Adrenal gland (tissue), 19 donors: ENCODE measurements at places on chromosomes 6 and 20.

DNA sequence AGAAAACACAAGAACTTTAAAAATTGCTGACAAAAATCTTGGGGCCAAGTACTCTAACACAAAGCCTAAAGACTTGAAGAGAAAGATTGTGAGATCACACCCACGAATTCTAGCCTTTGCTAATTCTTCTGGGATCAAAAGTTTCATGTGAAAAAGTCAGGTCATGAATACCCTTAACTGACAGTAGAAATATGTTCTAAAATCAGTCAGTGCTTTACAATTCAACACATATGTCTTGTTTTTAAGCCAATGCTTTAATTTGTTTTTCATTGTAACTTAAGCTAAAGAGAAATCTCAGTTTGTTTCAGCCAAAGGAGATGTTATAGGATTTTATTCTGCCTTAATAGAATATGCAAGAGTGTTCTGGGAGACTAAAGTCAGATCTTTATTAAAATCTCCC lies 78.2 kb upstream of the PLEKHG1 start:
- no peak for DNase-seq

- DNase-seq: no peak
These were observed 59.5 kb downstream of the BMP6 start for GRCh38 chr6:7785243-7786035.

- DNase-seq: no peak
These were observed 199.1 kb upstream of the BTBD3 start for GRCh38 chr20:11718474-11719094.

- DNase-seq: no peak
These were observed 37.2 kb downstream of the ZNF341 start for GRCh38 chr20:33769043-33769442.

DNA sequence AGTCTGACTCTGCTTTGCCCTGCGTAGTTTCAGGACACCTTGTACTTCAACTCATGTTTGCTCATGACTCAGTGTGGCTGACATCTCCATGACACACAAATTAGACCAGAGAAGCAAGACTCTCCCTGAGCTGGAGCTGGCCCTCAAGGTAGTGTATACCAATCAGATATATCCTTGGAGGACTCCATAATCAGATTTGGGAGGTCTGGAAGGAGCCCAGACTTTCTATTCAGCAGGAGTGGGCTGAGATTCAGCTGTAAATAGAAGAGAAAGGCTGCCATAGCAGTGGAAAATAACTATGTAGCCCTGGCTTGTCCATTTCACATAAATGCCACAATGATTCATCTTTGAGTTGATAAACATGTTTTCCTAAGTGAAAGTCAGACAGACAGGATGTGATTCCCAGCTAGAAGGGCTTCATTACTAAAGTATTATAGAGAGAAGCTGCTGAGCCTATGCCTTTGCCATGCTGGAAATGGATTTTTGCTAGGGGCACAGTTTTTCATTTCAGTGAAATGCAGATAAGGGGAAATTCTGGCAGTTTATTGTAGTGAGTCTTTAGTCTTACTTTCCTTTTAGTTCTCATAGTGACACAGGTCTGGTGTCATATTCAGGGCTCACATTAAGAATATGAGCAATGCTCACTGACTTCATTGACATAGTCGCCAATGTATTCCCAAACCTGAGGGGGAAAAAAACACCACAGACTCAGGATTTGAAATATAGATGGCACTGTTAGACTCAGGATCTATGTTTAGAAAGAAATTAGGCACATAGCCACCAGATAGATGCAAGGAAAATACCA lies 95.3 kb downstream of the CLVS2 start:
- peak; percentile 37 for DNase-seq
